Fibroblast of upper back skin (primary cell): ENCODE measurements at places on chromosomes 6 and 20.

DNA sequence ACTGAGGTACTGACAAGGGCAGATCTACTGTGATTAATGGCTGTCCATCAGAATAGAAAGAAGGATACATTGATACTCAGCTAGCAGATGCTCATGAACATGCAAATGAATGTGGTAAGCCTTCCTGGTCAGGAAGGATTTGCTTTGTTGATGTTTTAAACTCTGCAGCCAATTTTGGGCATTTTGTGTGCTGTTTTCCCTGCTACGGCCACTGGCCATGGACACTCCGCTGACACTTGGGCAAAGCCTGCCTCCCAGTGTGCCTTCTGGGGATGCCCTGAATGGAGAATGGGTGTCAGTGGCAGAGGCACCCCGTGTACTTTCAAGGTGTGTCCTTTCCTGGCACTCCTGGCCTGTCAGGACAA, 113.1 kb downstream of the SOBP start:
- DNase-seq, result no peak

DNA sequence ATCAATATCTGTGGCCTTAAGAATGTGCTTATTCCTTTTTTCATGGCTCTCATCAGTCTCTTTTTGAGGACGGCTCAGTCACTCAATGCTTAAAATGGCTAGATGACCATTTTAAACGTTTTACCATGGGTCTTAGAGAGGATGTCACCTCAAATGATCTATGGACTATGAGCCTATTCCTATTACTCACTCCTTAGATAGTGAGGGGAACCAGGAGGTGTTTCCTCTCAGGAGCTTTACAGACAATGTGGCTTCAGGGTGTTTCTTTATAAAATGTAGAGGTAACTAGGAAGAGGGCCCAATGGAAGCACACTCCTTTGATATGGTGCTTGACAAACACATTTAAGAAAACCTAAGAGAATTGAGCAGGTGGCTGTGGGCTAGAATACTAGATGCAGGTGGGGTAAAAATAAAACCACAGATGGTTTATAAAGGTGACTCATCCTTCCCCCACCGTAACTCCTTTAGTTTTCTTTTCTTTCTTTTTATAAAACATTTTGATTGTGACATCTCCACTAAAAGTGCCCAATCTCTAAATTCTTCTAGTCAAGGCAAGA, 1.5 kb upstream of the TMEM200A start:
- no peak for DNase-seq

- peak; percentile 53 for DNase-seq
These were observed 97.0 kb upstream of the AGPAT4 start for GRCh38 chr6:161370880-161371279.

DNA sequence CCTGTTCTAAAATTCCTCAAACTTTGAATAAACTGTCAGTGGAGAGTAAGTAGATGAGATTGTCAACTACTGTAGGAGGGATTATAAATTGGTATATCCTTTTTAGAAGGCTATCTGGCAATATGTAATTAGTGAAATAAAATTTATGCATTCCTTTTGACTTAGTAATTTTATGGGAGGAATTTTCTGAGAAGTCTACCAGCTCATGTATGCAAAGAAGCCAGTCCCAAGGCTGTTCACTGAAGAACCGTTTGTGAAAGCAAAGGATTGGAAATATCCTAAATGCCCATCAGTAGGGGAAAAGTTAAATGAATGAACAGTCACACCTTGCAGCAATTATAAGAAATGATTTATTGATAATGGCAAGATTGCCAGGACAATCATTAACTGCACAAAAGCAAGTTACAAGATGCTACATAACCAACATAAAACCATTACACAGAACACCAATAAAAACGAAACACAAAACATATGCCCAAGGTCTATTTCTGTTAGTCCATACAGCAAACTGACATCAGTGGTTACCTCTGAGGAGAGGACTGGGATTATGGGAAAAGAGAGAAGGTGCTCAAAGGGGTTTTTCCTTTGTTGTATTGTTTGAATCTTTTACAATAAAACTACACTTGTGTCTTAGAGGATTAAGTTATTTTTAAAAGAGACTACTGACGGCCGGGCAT, 4.6 kb upstream of the DSTN start:
- DNase-seq, result peak; percentile 60

- DNase-seq, result peak; percentile 29
These were observed 128.8 kb downstream of the FOXO3 start for GRCh38 chr6:108689272-108690161.

- no peak for DNase-seq
These were observed 51.0 kb upstream of the IL20RA start for GRCh38 chr6:137095651-137096238.

DNA sequence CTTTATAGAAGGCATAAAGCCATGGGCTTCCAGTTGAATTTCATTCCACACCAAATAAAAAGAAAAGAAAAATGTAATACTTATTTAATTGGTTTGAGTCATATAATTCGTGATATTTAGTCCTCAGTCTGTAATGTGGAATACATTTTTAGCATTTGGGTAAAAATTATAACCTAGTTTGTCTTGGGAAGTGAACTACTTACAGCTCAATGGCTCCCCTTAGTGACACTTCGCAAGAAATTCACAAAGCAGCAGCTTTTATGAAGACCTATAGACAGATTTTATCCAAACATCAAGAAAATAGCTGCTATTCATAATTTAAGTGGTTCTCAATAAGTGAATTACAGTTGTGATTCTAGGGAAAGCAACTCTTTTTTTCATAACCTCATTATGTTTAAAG, 72.1 kb downstream of the RSPO3 start:
- DNase-seq, result peak; percentile 58

GRCh38 chr6:167094820-167095637, 27.9 kb upstream of the CCR6 start:
- no peak for DNase-seq

GRCh38 chr6:168438783-168439520, 2.0 kb upstream of the SMOC2 start:
- DNase-seq, result no peak

DNA sequence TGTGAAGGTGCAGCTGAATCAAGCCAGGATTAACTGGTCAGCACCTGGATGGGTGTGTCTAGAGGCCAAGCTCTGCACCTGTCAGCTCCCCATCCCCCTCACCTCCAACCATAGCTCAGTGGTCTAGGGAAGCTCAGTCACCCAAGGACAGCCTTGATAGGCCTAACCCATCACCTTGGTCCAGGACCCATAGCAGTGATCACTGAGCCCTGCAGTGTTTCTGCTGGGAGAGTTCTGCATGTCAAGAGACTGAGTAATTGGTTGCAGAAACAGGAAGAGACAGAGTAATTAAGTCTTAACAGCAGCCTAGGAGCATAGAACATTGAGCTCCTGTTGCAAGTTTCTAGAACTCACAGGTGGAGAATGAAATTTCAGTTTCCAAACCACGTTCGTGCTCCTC, 18.7 kb upstream of the RALGAPB start:
- DNase-seq, result no peak

- peak; percentile 79 for DNase-seq
These were observed 90.9 kb downstream of the GJA10 start for GRCh38 chr6:89984926-89985750.

- DNase-seq, result peak; percentile 98
These were observed 1197.7 kb upstream of the CITED2 start for GRCh38 chr6:140572129-140572528.

GRCh38 chr6:125659887-125660286, 89.5 kb upstream of the HEY2 start:
- no peak for DNase-seq

- no peak for DNase-seq
These were observed 893 bp downstream of the PRDM13 start for GRCh38 chr6:99607416-99608036.

GRCh38 chr6:15017261-15017660, 228.6 kb upstream of the JARID2 start:
- no peak for DNase-seq

- peak; percentile 41 for DNase-seq
These were observed 42.6 kb upstream of the ZNFX1 start for GRCh38 chr20:49320460-49320859.

GRCh38 chr20:36644706-36645095, 1.3 kb downstream of the SLA2 start:
- no peak for DNase-seq

- DNase-seq, result peak; percentile 76
These were observed 309.9 kb upstream of the NOX3 start for GRCh38 chr6:155765275-155766194.

GRCh38 chr6:18215436-18215835, 48.9 kb downstream of the DEK start:
- no peak for DNase-seq

- DNase-seq, result no peak
These were observed 141.5 kb downstream of the ARID1B start for GRCh38 chr6:156918647-156919046.

DNA sequence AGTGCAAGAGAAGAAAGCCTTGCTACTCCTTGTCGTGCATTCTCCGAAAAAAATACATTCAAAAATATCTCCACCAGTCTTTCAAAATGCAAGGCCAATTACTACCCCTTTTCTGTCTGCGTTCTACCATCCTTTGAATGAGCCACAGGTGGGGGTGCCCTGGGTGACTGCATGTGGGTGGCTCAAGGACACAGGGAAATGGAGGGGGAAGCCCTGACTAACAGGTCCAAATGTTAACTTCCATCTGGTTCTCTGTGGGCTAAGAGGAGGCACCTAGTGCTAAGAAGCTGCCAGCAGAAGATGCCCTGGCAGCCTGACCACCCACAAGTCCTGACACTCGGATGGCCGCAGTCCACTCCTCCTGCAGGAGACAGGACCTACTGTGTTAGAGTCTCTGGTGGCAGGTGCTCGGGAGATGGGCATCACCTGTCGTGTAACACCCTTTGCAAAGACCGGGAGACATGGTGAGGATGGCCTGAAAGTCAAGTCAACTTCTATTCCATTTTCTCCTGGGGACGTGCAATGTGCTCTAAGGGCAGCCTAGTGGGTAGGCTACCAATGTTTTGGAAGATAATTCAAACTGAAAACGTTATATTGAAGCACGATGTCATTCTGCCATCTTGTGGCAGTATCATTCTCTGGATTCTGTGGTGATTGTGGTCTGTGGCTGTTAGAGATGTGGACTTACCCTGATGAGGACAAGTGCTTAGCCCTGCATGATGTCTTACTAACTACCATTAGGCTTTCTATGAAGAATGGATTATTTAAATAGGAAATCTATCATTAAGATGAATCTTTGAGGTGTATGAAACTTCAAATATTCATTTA, 27.4 kb upstream of the IGF2R start:
- DNase-seq, result peak; percentile 45

- no peak for DNase-seq
These were observed 118.7 kb upstream of the MLIP start for GRCh38 chr6:53992522-53992921.

GRCh38 chr6:73391675-73392074, 3.0 kb upstream of the DDX43 start:
- DNase-seq, result no peak

GRCh38 chr6:140897804-140898573, 1234.7 kb upstream of the GJE1 start:
- no peak for DNase-seq

DNA sequence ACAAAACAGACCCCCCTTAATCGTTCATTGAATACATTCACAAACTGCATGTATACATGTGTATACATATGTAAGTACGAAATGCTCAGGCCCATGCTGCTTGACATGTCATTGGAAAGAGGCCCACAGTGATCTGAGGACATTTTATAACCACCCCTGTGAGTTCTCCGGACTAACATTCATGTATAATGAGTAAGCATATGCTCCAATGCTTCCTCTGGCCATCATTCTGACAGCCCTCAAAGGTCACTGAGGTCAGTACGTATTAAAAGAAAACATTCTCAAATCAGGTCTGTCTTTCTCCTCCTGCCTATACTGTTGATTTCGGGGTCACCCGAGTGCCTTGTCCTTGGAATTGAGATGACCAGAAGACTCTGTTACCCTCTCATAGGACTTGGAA, 54.9 kb downstream of the TENT5A start:
- peak; percentile 49 for DNase-seq

DNA sequence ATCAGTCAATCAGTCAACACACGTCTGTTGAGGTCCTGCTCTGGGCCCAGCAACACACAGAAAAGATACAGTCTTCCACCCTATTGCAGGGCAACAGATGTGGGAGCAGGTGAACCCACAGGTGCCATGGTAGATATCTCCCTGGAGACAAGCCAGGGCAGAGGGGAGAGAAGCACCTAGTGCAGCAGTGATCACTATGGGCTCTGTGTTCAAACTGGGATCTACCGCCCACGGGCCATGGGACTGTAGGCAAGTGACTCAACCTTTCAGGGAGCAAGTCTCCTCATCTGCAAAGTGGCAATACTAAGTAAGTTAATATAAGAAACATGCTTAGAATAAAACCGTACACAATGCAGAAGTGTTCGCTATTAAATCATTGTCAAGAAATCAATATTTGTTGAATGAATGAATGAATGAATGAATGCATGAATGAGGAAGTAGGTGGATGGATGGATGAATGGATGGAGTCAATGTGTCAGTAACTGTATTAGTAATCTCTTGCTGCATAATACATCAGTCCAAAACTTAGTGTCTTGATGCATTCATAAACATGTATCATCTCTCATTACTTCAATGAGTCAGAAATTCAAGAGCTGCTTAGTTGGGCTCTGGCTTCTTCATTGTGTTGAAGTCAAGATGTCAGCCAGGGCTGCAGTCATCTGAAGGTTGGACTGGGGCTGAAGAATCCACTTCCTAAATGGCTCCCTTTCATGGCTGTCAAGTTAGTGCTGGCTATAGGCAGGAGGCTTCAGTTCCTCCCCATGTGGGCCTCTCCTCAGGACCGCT, 31.9 kb upstream of the NFATC2 start:
- no peak for DNase-seq

DNA sequence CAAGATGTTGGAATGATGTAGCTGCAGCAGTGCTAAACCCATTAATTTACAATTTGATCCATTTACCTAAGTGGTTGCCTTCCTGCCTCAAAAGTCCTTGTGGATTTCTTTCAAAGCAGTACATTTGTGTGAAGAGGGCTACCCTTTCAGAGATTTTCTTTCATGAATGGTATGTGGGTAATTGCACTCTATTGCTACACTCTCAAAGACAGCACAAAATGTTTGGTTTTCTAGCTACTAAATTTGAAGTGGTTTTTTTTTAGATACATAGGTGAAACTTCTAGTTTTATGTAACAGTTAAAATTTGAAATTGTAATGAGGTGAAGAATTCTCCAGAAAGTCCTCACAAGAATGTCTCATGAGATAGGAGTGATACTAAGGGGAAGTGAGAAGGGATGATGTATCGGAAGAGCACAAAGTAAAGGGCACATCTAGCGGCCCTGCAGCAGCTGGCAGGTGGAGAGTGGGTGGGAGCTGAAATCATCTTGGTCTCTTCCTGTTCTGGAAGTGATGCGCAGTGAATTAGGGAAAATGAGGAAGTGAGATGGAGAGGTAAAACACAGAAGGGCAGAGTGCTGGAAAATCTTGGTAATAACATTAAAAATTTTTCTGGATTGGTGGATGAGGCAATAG, 236.8 kb upstream of the MAN1A1 start:
- no peak for DNase-seq

GRCh38 chr6:148649454-148649963, 97.3 kb upstream of the UST start:
- DNase-seq, result no peak

GRCh38 chr6:162442687-162443086, 284.9 kb downstream of the PRKN start:
- DNase-seq, result peak; percentile 3

DNA sequence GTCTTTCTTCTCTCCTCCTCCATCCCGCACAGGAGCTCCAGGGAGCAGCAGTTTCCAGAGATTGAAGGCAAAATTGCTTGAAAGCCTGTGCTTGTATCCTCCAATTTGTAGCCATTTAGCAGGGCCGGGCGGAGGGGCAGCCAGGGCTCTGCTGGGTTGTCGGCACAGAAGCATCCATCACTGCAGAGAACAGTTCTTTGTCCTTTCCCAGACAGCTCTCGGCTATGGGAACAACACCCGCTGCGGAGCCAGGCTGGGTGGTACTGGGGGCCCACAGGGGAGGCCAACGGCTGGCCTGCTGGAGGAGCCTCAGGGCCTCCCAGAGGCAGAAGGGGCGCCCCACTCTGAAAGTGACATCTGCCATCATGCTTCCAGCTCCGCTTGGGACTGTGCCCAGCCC, 7.8 kb downstream of the HRH3 start:
- DNase-seq, result no peak
